OCI-M1 (cell line): ENCODE measurements at places on chromosomes 4 and X.
A peak's percentile ranks its signal among the peaks of the same experiment; 100 is the strongest.

DNA sequence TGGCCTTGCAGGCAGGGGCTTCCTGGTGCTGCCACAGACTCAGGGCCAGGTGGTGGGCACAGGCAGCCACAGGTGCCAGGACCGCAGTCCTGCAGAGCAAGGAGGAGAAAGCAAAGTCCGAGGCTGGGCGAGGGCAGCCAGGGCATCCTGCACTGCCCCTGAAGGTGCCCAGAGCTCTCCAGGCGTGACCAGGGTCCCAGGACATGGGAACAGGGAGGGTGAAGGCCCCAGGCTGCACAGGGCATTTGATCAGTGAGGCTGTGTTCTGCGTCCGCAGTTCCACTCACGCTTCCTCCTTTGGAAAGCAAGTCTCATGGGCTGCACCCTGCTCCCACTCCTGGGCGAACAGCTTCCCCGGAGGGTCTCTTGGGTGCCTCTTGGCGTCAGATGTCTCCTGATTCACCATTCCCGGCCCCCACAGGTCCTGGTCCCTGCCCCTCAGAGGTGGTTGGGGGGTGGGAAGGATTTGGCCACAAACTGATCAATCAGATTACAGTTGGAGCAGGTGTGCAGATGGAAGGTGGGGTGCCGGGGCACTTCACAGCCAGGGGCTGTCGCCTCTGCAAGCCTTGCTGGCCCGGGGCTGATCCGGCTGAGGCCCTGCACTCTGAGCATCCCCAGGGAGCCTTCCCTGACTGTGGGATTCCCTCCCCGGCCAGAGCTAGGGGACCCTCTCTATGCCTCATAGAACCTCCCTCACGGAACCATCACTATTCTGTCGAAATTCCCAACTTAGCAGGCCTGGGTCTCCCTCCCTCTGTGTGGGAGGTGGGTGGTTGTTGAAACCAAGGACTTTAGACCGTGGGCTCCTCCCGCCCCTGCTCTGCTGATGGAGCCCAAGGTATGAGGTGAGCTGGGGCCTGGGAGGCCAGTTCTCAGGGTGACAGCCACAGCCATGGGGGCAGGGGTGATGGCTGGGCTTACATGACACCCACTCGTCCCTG lies 3.3 kb downstream of the SH3TC1 start:
- DNase-seq = no peak

- DNase-seq = no peak
These were observed 104.5 kb downstream of the AR start for GRCh38 chrX:67648361-67648760.

- DNase-seq = peak; percentile 96
These were observed 469.9 kb downstream of the PCDH10 start for GRCh38 chr4:133618963-133619362.

DNA sequence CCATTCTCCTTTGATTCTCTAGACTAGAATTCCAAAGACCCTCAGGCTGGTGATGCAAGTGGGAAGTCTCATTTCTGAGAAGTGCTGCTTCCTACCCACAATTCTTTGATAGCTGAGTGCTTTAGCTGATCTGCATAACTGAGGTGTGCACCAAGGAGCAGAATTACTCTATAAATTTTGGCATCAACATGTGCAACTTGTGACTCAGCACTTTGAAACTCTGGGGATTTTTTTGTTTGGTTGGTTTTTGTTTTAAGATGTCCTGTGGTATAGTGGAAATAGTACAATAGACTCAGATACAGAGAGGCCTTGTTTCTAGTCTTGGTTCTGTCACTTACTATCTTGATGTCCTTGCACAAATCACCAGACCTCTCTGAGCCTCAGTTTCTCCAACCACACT lies 148.4 kb downstream of the AR start:
- DNase-seq = peak; percentile 1

- no peak for DNase-seq
These were observed 204.4 kb upstream of the MAMLD1 start for GRCh38 chrX:150158554-150159332.

DNA sequence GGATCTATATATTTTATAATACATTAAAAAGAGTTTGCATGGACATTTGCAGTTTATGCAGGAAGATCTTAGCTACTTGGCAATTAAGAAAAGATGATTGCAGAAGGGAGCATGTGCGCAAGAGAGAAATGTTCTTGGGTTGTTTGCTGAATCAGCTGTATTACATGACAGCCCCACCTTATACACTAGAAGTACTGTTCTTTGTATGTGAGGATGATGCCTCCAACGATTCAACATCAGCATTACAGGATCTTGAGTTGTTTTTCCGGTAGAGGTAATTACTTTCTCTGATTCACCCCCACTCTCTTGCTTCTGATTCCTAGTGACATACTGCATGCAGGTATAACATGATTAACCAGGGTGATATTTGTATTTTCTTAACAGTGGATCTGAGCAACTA lies 140.8 kb downstream of the PCDH7 start:
- no peak for DNase-seq

GRCh38 chrX:118346258-118347094 lies 570 bp downstream of the WDR44 start:
- peak; percentile 83 for DNase-seq

- DNase-seq = no peak
These were observed 237.3 kb upstream of the GRID2 start for GRCh38 chr4:92066485-92066884.

GRCh38 chrX:139204898-139205667 lies 325.5 kb upstream of the F9 start:
- peak; percentile 85 for DNase-seq
